Spleen (tissue), 13 donors: ENCODE measurements at places on chromosomes 13 and 19.

DNA sequence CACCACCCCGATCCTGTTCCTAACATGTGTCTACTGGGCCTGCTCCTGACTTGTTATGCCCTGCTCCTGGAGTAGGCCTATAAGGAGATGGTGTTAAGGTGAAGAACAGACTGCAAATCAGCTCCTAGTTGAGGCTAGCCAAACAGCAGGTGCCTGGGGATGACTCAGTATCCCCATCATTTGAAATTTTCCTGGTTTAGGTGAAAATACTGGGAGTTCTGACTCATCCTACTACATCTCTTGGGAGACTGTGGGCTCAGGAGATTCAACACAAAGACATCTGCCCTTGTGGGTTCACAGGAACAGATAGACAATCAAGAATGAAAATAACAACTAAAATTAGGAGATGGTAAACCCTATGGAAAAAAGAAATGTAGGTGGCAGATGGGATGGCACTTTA, 41.2 kb downstream of the BRD4 start:
- peaks cover 6% of the 10 kb centered on the region for H3K36me3 ChIP-seq
- peak; percentile 5 for DNase-seq
- H3K27me3 ChIP-seq: no peaks in the 10 kb centered on the region
- H3K27ac ChIP-seq: no peak overlapping the region

GRCh38 chr13:29892151-29892550, 41.7 kb upstream of the UBL3 start:
- no peak overlapping the region for H3K4me3 ChIP-seq
- DNase-seq: no peak
- H3K4me1 ChIP-seq: no peaks in the 10 kb centered on the region
- no peaks in the 10 kb centered on the region for H3K27me3 ChIP-seq
- H3K27ac ChIP-seq: no peak overlapping the region
- H3K36me3 ChIP-seq: no peaks in the 10 kb centered on the region

GRCh38 chr19:34475026-34475974, 6.3 kb upstream of the WTIP start:
- no peaks in the 10 kb centered on the region for H3K36me3 ChIP-seq
- peaks cover under 1% of the 10 kb centered on the region for H3K27me3 ChIP-seq
- no peak overlapping the region for H3K27ac ChIP-seq
- peaks cover 6% of the 10 kb centered on the region for H3K4me1 ChIP-seq
- no peak overlapping the region for H3K4me3 ChIP-seq
- no peak for DNase-seq

- DNase-seq: no peak
- no peak overlapping the region for H3K4me3 ChIP-seq
- H3K27ac ChIP-seq: no peak overlapping the region
- H3K4me1 ChIP-seq: no peaks in the 10 kb centered on the region
- no peaks in the 10 kb centered on the region for H3K27me3 ChIP-seq
Measured at GRCh38 chr13:101757446-101758039, 305.1 kb downstream of the ITGBL1 start.

DNA sequence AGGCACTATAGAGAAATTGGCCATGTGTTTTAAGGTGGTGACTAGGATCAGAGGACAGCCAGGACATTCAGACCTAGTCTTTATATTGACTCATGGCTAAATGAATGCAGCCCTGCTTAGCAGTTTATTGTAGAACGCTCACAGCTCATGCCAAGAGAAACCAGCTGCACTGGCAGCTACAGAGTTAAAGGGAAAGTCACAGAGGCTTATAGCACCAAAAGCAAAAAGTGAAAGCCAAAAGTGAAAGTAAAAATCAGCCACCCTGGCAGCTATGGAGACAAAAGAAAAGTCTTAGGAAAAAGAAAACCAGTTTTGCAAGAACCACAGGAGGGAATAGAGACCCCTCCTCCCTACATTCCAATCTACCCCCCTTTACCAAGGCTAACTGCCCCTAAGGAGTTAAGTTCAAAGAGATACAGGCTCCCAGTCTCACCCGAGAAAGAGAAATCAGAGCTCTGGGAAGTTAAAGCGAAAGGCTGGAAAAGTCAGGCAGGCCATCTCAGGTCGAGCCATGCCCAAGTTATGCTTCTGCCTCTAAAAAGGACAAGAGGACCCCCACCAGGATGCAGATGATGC, 99.0 kb downstream of the ZNF429 start:
- peaks cover 4% of the 10 kb centered on the region for H3K4me1 ChIP-seq
- peak overlapping the region; percentile 38 for H3K27ac ChIP-seq
- H3K36me3 ChIP-seq: no peaks in the 10 kb centered on the region
- no peak for DNase-seq
